ENCODE measurements at places on chromosomes 11 and 22.

DNA sequence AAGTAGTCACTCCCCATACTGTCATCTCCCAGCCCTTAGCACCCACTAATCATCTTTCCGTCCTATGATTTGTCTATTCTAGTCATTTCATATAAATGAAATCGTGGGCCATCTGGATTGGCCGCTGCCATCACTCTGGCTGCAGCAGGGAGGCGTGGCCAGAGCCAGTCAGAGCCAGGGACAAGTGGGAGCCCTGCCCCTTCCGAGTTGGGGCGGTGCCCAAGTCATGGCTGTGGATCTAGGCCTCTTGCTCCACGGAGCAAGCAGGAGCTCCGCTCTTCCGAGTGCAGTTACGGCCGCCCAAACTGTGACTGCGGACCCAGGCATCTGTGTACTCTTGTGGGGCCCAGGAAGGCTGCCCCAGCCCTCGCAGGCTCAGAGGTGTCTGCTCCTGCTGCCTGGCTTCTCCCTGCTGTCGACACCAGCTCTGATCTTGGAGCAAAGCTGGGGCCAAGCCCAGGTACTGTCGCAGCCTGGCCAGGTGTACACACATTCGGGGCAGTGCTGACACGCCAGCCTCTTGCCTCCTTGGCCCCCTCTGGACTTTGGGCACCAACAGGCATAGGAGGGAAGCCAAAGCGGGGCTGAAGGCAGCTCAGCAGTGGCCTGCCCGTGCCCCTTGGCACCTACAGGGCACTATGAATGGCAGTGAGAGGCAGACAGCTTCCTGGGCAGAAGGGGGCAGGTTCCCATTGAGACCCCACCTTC, 8.4 kb downstream of the MRPL48 start:
- no peak for DNase-seq

GRCh38 chr11:58829786-58830185, 14.7 kb downstream of the GLYATL2 start:
- no peak for DNase-seq

DNA sequence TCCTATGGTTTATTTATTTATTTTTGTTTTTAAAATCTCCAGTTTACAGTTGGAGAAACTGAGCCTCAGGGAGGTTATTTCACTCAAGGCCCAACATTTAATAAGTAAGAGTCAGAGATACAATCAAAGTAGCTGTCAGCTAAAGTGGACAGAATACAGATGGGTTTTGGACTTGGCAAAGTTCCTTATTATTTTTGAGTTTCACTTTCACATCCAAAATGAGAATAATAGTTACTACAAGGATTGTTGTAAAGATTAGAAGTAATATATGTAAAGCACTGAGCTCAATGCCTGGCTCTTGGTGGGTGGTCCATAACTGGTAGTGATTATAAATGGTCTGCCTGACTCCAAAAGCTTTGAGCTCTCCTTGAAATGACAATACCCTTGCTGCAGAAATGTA, 87.5 kb upstream of the SESN3 start:
- DNase-seq = no peak

DNA sequence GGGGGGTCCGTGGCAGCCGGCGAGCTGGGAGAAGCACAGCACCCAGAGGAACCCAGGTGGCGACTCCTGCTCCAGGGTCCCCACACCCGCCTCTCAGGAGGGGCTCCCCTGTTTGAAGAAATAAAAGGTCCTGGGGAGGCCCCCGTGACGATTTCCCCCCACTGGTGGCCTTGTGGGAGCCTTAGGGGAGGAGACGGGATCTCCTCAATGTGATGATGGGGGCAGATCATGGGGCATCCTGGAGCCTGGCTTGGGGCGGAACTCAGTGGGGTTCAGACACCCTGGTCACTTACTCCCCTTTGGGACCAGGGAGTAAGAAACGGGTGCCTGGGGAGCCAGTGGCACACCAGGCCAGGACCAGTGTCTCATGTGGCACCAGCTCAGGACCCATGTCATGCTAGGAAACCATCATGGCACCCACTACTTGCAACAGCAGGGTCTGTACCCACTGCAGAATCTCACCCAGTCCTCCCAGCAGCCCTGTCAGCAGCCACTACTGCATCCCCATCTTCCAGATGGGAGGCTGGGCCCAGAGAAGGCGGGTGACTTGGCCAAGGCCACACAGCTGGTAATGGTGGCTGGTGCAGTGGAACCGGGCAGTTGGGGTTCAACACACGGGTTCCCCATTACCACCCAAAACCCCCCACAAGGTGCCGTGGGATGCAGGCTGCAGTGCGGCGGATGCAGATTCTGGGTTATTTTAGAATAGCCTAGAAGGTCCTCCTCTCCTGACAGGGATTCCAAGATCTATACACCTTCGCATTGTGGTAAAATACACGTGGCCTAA, 130.7 kb downstream of the CTTN start:
- DNase-seq = no peak

Measured in NCI-H1694 treated with DMSO at 0.1 percent for 48 hours (cell line).